ENCODE measurements at places on chromosomes 6 and 20.

GRCh38 chr6:42084889-42085288, 34.6 kb downstream of the TAF8 start:
- DNase-seq, result no peak

GRCh38 chr6:73637404-73637803, 16.4 kb downstream of the SLC17A5 start:
- no peak for DNase-seq

DNA sequence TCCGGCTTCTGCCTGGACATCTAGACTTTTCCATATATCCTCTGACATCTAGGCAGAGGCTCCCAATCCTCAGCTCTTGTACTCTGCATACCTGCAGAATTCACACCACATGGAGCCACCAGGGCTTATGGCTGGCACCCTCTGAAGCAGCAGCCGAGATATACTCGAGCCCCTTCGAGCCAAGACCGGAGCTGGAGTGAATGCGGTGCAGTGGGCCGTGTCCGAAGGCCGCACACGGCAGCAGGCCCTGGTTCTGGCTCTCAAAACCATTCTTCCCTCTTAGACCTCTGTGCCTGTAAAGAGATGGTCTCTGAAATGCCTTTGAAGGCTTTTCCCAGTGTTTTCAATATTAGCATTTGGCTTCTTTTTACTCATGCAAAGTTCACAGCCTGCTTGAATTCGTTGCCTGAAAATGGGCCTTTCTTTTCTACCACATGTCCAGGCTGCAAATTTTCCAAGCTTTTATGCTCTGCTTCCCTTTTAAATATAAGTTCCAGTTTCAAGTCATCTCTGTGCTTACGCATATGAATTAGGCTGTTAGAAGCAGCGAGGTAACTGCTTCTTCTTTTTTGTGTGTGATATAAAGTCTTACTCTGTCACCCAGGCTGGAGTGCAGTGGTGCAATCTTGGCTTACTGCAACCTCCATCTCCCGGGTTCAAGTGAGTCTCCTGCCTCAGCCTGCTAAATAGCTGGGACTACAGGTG, 3.8 kb upstream of the SIRPB1 start:
- DNase-seq, result no peak

- DNase-seq, result no peak
Measured at GRCh38 chr20:37991908-37992307, 41.3 kb downstream of the TTI1 start.

DNA sequence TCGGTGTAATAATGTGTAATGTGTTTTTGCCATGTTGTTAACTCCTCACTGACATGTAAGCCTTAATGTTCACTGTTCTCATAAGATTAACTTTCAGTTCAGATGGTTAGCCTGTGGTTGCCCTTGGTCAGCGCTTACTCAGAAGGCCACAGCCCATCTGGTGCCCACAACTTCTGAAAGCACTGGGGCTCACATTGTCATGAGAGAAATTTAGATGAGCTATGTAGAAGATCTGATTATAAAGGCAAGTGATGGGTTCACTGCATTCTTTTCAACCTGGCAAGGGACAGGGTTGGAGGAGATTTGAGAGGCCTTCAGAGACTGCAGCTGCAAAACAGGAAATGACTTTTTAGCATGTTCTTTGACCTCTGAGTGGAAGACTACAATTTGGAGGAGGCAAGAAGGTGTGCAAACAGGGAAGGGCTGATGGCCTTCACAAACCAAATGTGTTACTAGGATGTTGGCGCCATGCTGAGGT, 242.3 kb upstream of the SUPT3H start:
- no peak for DNase-seq

DNA sequence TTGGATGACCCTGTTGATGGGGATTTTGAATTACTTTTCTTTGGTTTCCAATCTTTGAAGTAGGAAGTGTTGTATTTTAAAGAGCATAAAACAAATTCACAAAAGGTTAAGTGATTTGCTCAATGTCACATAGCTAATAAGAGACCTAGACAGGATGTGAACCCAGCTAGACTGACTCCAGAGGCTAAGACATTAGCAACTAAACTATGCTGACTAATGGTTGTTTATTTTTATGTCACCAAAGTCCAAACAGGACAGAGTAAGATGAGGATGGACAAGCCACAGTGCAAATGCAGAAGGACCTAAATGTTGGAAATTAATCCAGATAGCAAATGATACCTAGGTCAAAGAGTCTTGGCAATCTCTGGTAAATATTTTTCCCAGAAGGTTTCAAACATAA, 38.0 kb downstream of the OGFRL1 start:
- no peak for DNase-seq

GRCh38 chr6:89862273-89862672, 32.0 kb upstream of the GJA10 start:
- DNase-seq, result no peak

- no peak for DNase-seq
Measured at GRCh38 chr6:118981884-118982574, 47.1 kb upstream of the MCM9 start.

All from frontal cortex (tissue), 4 donors.